ENCODE measurements at places on chromosomes 5 and 9. TPM values are rescaled to one million over a fixed set of nuclear protein-coding genes. Genes with fewer than 3 reads are reported as not detected.

PDE8B gene
- polyA plus RNA-seq: 6.0 TPM

GRCh38 chr9:17799369-17799768 is 220.5 kb downstream of the SH3GL2 start:
- no peak for DNase-seq

CDKN2B-AS1 gene
- polyA plus RNA-seq: not detected

ARL14EPL gene
- not detected for polyA plus RNA-seq

- no peak for DNase-seq
Observed at GRCh38 chr5:27639005-27639612, 600.7 kb upstream of the CDH9 start.

All from left renal pelvis (tissue), 4 donors.